ENCODE measurements at places on chromosomes 7 and 10. TPM values are rescaled to one million over a fixed set of nuclear protein-coding genes. Genes with fewer than 3 reads are reported as not detected.

BMPR1A gene
- total RNA-seq, result 8.9 TPM

CUZD1 gene
- 3.0 TPM for total RNA-seq

OR6B1 gene
- total RNA-seq, result not detected

GHITM gene
- 119 TPM for total RNA-seq

FLNC gene
- total RNA-seq, result 0.02 TPM

UPF2 gene
- total RNA-seq, result 38.1 TPM

Measured in T-helper 1 cell treated with Interleukin-12 subunit alpha and Interleukin-12 subunit beta and Interleukin-4 antibody, amounts not matched to agents 30 ng/mL and 1 ng/mL, for 36 hours (primary cell).